CD8-positive, alpha-beta memory T cell (primary cell): ENCODE measurements at places on chromosomes 13 and 19. TPM values are rescaled to one million over a fixed set of nuclear protein-coding genes. Genes with fewer than 3 reads are reported as not detected.

GRCh38 chr19:6312018-6312417, 21.4 kb downstream of the ACER1 start:
- no peaks in the 10 kb centered on the region for H3K4me1 ChIP-seq
- H3K27me3 ChIP-seq, result no peaks in the 10 kb centered on the region
- H3K36me3 ChIP-seq, result no peaks in the 10 kb centered on the region
- H3K27ac ChIP-seq, result no peak overlapping the region

GRCh38 chr13:110239280-110240125, 67.5 kb downstream of the COL4A1 start:
- no peak for DNase-seq
- no peaks in the 10 kb centered on the region for H3K36me3 ChIP-seq

- no peak overlapping the region for H3K27ac ChIP-seq
- no peak overlapping the region for H3K4me3 ChIP-seq
- peaks cover 6% of the 10 kb centered on the region for H3K4me1 ChIP-seq
- DNase-seq, result peak; percentile 4
These were observed 5.8 kb downstream of the PCDH9 start for GRCh38 chr13:67224148-67224846.

DNA sequence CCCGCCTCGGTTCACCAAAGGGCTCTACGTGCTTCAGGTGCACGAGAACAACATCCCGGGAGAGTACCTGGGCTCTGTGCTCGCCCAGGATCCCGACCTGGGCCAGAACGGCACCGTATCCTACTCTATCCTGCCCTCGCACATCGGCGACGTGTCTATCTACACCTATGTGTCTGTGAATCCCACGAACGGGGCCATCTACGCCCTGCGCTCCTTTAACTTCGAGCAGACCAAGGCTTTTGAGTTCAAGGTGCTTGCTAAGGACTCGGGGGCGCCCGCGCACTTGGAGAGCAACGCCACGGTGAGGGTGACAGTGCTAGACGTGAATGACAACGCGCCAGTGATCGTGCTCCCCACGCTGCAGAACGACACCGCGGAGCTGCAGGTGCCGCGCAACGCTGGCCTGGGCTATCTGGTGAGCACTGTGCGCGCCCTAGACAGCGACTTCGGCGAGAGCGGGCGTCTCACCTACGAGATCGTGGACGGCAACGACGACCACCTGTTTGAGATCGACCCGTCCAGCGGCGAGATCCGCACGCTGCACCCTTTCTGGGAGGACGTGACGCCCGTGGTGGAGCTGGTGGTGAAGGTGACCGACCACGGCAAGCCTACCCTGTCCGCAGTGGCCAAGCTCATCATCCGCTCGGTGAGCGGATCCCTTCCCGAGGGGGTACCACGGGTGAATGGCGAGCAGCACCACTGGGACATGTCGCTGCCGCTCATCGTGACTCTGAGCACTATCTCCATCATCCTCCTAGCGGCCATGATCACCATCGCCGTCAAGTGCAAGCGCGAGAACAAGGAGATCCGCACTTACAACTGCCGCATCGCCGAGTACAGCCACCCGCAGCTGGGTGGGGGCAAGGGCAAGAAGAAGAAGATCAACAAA, 2.6 kb downstream of the PCDH17 start:
- peaks cover 11% of the 10 kb centered on the region for H3K4me1 ChIP-seq
- no peaks in the 10 kb centered on the region for H3K36me3 ChIP-seq
- no peak overlapping the region for H3K4me3 ChIP-seq
- H3K27me3 ChIP-seq, result peaks cover 10% of the 10 kb centered on the region

- no peaks in the 10 kb centered on the region for H3K36me3 ChIP-seq
- H3K4me3 ChIP-seq, result no peak overlapping the region
- H3K4me1 ChIP-seq, result no peaks in the 10 kb centered on the region
- H3K27ac ChIP-seq, result no peak overlapping the region
- no peaks in the 10 kb centered on the region for H3K27me3 ChIP-seq
These were observed 314.4 kb downstream of the PCDH9 start for GRCh38 chr13:66915596-66916185.

DIRAS1 gene
- total RNA-seq, result not detected

DPF1 gene
- total RNA-seq, result 0.78 TPM

GRCh38 chr19:2627319-2627829, 75.1 kb downstream of the GNG7 start:
- no peaks in the 10 kb centered on the region for H3K36me3 ChIP-seq
- H3K4me1 ChIP-seq, result peaks cover 24% of the 10 kb centered on the region
- H3K4me3 ChIP-seq, result no peak overlapping the region
- DNase-seq, result no peak
- H3K27me3 ChIP-seq, result no peaks in the 10 kb centered on the region

FGF22 gene
- 0.20 TPM for total RNA-seq

PINLYP gene
- total RNA-seq, result 13.8 TPM
